ENCODE measurements at places on chromosomes 4 and X.

DNA sequence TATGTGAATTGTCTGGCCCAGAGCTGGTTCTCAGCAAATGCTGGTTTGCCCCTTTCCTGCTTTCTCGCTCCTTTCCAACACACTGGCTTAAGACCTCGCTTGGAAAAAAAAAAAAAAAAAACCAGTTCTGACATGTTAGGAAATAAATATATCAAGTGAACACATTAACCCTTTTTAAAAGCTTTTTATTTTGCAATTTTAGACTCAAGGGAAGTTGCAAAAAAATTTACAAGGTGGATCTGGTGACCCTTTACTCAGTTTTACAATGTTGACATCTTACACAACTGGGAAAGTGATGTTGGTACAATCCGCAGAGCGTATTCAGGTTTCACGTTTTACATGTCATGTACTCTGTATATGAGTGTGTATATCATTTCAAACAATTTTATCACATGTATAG is 100.1 kb downstream of the RTL5 start:
- no peak for DNase-seq

DNA sequence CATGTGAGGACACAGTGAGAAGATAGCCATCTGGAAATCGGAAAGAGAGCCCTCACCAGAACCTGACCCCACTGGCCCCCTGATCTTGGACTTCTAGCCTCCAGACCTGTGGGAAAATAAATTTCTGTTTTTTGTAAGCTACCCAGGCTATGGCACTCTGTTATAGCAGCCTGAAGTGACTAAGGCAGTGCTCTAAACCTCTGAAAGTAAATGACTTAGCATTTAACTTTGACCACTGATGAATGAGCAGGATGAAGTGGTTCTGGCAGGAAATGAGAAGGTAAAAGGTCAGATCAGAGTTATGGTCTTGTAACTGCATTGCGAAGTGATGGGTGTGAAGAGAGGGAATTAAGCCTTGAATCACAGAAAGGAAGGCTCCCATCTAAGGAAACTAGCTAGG is 17.0 kb downstream of the GPAT3 start:
- DNase-seq = no peak

DNA sequence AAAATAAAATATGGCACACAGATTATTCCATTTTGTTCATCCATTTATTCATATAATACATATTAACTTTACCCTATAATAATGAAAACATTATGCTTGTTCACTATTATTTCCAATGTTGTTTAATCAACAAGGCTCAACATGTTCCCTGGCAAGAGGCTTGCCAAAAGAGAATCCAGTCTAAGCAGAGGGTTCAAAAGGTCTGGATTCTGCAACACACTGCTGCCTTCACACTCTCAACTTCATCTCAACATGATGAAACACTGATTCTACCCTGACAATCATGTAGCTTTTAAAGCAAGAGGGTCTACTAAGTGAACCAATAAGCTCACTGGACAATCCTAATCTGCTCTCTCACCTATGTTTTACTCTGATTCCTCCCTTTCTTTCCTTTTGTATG is 101.1 kb downstream of the MID1 start:
- DNase-seq = no peak

- DNase-seq = no peak
These were observed 1331.8 kb downstream of the PCDH19 start for GRCh38 chrX:99078301-99078700.

- DNase-seq = no peak
These were observed 24.7 kb downstream of the NDST3 start for GRCh38 chr4:118058955-118059354.

DNA sequence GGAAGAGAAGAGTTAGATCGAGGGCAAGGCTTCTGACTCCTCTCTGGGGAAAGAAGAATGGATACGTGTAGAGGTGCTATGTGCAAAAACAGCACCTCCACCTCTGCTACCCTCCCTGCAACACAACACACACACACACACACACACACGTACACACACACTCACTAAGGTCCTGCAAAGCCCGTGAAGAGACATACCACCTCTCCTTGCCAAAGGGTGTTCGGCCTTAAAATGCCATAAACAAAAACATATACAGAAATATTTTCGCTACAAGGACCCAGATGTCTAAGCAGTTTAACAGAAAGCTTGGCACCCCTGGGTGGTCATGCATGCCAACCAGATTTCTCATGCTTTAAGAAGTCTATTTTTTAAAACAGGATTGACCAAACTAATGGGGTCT is 1.5 kb downstream of the TIFA start:
- DNase-seq = no peak

All from stimulated activated CD4-positive, alpha-beta T cell treated with anti-CD3 and anti-CD28 coated beads, Interleukin-1b, Interleukin-23, amount 100 ng/mL, for 4 hours (primary cell).